IMR-90 (cell line): ENCODE measurements at places on chromosomes 11 and 22. TPM values are rescaled to one million over a fixed set of nuclear protein-coding genes. Genes with fewer than 3 reads are reported as not detected.
A peak's percentile ranks its signal among the peaks of the same experiment; 100 is the strongest.

DNA sequence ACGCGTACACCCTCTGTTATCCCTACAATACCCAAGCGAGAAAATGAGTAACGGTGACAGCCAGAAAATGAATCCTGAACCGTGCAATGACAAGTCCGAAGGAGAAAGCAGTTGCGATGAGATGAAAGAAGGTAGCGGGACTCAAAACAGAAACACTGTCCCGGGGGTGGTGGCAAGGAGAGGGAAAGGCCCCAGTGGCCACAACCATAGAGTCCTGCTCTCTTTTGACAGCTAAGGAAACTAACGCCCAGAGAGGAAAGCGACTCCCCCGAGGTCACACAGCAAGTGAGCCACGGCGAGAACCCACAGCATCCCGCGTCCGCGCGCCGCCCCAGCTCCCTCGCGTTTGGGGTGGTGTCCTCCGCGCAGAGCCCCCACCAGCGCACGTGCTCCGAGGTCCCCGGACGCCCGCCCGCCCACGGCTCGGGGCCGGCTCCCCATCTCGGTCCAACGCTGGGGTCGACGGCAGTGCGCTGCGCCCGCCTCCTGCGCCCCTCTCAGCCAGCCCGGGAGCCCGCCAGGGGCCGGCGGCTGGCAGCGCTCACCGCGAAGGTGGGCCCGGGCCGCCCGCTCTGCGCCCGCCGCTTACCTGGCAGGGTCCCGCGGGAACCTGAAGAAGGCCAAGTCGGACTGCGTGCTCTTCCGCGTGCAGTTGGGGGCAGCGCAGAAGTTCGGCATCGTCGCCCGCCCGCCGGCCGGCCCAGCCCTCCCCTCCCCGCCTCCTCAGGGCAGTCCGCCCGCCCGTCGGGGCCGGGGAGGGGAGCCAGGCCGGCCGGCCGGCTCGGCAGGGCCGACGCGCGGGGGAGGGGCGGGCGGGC is 564 bp downstream of the THAP12 start:
- DNase-seq, result peak; percentile 13

- DNase-seq, result peak; percentile 86
Measured at GRCh38 chr11:131674051-131674755, 303.8 kb downstream of the NTM start.

DNA sequence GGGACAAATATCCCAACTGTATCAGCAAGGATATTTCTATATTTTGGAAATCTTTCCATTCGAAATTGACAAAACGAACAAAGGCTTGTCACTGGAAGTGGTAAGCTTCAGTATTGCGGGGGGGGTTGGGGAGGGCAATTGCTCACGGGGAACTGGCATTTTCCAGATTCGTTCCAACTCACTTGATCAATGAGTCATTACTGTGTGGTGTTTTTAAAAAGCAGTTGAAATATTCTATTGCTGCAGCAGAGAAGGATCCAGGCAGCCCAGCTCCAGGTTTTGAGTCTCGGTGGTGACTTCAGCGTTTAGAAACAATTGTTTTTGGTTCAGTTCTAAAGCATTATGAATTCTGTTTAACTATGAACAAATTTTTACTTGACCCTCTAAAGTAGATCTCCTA is 33.8 kb upstream of the FBLN1 start:
- DNase-seq, result peak; percentile 63

- DNase-seq, result peak; percentile 60
Measured at GRCh38 chr22:24758164-24758799, 16.2 kb downstream of the PIWIL3 start.

DNA sequence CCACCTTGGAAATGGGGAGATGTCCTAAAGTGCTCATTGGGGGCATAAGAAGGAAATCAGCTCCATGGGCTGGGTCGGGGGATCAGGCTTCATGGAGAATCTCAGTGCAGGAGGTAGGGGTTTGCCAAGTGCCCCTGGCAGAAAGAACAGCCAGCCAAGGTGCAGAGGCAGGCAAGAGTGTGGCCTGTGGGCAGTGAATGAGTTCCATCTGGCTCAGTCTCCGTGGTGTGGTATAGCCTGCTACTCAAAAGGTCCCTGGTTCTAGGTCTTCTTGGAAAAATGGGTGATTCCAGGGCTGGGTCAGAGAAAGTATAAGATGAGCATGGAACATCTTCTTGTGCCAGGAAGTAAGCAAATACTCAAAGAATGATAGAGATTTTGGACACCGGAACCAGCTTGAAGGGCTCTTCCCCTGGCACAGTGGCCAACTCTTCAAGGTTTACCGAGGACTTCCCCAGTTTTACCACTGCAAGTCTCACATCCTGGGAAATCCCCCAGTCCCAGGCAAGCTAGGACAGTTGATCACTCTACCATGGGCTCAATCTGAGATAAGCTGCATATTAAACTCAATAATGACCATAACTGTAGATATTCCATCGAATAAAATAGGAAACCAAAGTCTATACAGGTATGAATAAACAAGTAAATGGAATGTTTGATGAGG is 10.6 kb upstream of the ARAP1 start:
- DNase-seq, result no peak

DNA sequence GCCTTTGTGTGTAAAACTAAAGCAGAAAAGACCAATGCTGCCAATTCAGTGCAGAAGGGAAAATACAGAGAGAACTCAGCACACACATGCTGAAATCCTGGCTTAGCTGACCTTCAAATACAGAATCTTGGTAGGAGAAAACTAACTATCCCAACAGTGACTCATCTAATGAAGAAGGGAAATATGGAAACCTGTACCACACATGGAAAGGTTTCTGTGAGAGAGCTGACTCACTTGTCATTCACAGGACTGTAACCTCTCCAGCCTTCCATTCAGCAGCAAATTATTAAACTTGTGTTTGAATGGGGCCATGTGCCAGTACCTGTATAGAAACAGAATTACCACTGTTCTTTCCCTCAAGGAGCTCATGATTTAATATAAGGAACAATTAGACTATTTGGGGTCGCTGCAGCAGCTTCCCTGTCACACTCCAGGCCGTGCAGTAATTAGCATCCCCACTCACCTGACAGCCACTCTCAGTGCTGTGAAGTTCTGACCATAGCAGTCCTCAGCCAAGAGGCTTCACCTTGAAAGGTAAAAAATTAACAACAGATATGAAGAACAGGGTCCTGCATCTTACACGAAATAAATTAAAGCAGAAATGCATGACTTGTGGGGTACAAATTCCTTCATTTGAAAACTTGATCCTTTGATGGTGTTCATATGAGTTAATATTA is 53.9 kb downstream of the MSANTD4 start:
- peak; percentile 70 for DNase-seq

MUC5AC gene
- polyA plus RNA-seq, result 0.01 and 0.02 TPM in 2 replicates

PGA3 gene
- polyA plus RNA-seq, result not detected in 2 replicates

MMP7 gene
- not detected in 2 replicates for polyA plus RNA-seq

ZBTB16 gene
- polyA plus RNA-seq, result not detected in 2 replicates

MCHR1 gene
- polyA plus RNA-seq, result 3.2 and 3.5 TPM in 2 replicates

MISFA gene
- 0.38 and 0.69 TPM in 2 replicates for polyA plus RNA-seq
